Small intestine (tissue), 16 donors: ENCODE measurements at places on chromosomes 13 and 19. TPM values are rescaled to one million over a fixed set of nuclear protein-coding genes. Genes with fewer than 3 reads are reported as not detected.

GRCh38 chr19:7730286-7731217 lies 1.4 kb downstream of the CLEC4G start:
- H3K4me1 ChIP-seq, result no peaks in the 10 kb centered on the region
- no peak overlapping the region for H3K27ac ChIP-seq
- peaks cover 39% of the 10 kb centered on the region for H3K27me3 ChIP-seq

DNA sequence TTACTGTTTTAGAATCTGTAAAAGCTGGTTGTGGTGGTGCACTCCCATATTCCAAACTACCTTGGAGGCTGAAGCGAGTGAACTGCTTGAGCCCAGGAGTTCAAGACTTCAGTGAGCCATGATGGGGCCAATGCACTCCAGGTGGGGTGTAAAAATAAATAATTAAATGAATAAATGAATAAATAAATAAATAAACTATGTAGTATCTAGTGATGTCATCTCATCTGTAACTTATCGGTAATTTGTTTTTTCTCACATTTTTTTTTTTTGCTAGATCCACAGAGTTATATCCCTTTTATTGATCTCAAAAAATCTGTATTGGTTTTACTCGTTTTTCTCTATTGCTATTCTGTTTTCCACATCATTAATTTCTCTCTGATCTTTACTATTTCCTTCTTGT lies 5.0 kb downstream of the SCGB2B2 start:
- DNase-seq, result no peak
- H3K4me1 ChIP-seq, result no peaks in the 10 kb centered on the region
- H3K4me3 ChIP-seq, result no peak overlapping the region
- no peak overlapping the region for H3K27ac ChIP-seq

DNA sequence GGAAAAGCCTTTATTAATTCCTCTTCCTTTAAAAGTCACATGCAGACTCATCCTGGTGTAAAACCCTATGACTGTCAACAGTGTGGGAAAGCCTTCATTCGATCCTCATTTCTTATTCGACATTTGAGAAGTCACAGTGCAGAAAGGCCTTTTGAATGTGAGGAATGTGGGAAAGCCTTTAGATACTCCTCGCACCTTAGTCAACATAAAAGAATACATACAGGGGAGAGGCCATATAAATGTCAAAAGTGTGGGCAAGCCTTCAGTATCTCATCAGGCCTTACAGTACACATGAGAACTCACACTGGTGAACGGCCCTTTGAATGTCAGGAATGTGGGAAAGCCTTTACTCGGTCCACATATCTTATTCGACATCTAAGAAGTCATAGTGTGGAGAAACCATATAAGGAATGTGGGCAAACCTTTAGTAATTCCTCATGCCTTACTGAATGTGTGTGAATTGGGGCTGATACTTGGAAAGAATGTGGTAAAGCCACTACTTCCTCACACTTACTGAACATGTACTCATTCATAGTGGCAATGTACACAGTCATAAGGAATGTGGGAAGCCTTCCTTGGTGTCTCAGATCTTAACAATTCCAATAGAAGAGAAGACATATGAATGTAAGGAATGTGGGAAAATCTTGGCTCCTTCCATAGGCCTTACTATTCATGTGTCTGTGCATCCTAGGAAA lies 18.8 kb downstream of the ZNF559 start:
- no peaks in the 10 kb centered on the region for H3K4me1 ChIP-seq
- H3K27me3 ChIP-seq, result no peaks in the 10 kb centered on the region
- DNase-seq, result peak; percentile 12
- H3K36me3 ChIP-seq, result peaks cover 8% of the 10 kb centered on the region
- no peak overlapping the region for H3K4me3 ChIP-seq
- H3K27ac ChIP-seq, result no peak overlapping the region

- H3K27ac ChIP-seq, result no peak overlapping the region
- no peaks in the 10 kb centered on the region for H3K4me1 ChIP-seq
- DNase-seq, result no peak
These were observed 88.6 kb downstream of the UBL3 start for GRCh38 chr13:29761815-29762214.

DNA sequence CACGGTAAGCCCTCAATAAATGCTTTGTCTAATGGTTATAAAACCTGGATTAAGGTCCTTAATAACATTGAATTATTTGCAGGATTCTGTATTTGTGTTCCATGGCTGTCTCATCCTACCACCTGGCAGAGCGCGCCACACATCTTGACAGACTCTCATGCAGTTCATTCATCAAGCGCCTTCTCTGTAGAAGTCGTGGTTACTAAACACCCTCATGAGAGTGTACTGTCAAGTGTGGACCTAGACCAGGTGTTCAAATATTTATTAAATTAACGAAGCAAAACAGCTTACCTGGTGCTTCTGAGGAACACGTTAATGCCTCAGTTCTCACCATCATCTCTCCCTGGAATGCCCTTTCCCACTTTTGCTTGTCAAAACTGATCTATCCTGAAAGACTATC lies 13.1 kb upstream of the FBXL3 start:
- H3K27me3 ChIP-seq, result no peaks in the 10 kb centered on the region
- DNase-seq, result no peak
- H3K4me3 ChIP-seq, result no peak overlapping the region
- no peak overlapping the region for H3K27ac ChIP-seq
- H3K4me1 ChIP-seq, result no peaks in the 10 kb centered on the region

GRCh38 chr19:35908973-35909683 lies 1.0 kb upstream of the TYROBP start:
- H3K27me3 ChIP-seq, result no peaks in the 10 kb centered on the region
- no peak overlapping the region for H3K4me3 ChIP-seq

- no peak for DNase-seq
- H3K27me3 ChIP-seq, result no peaks in the 10 kb centered on the region
- H3K4me3 ChIP-seq, result no peak overlapping the region
These were observed 5.3 kb downstream of the SIX5 start for GRCh38 chr19:45763691-45764294.

DNA sequence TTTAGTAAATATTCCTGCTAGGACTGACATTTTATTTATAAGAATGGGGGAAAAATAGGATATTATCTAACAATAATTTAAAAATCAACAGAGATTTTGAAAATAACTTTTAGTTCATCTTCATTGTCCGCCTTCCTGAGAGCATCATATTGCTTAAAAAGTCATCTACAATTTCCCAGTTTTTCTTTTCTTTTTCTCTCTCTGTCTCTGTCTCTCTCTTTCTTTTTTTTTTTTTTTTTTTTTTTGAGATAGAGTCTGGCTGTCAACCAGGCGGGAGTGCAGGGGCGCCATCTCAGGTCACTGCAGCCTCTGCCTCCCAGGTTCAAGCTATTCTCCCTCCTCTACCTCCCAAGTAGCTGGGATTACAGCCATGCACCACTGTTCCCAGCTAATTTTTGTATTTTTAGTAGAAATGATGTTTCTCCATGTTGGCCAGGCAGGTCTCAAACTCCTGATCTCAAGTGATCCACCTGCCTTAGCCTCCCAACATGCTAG lies 276.3 kb downstream of the DACH1 start:
- H3K4me3 ChIP-seq, result no peak overlapping the region
- DNase-seq, result no peak
- no peaks in the 10 kb centered on the region for H3K4me1 ChIP-seq
- no peak overlapping the region for H3K27ac ChIP-seq

DNA sequence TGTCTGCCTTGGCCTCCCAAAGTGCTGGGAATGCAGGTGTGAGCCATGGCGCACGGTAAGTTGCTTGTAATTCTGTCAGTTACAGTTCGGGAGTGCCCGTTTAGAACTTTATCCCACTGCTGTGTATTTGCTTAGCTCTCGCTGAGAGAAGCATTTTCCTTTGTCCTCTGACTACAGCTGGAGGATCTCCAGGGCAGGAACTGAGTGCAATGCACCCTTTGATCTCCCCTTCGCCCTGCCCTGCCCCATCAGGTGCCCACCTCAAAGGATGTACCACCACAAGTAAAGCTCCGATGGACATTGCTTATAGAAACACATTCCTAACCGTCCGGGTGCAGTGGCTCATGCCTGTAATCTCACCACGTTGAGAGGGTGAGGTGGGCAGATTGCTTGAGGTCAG lies 6.5 kb downstream of the BRME1 start:
- DNase-seq, result peak; percentile 59
- H3K27me3 ChIP-seq, result no peaks in the 10 kb centered on the region
- no peak overlapping the region for H3K27ac ChIP-seq
- H3K4me3 ChIP-seq, result no peak overlapping the region

- H3K27me3 ChIP-seq, result no peaks in the 10 kb centered on the region
- no peaks in the 10 kb centered on the region for H3K36me3 ChIP-seq
- H3K4me1 ChIP-seq, result no peaks in the 10 kb centered on the region
- no peak overlapping the region for H3K27ac ChIP-seq
- DNase-seq, result no peak
These were observed 26.1 kb downstream of the IPO5 start for GRCh38 chr13:97979556-97979955.

- peaks cover 4% of the 10 kb centered on the region for H3K36me3 ChIP-seq
- peak overlapping the region; percentile 89 for H3K4me3 ChIP-seq
- H3K27ac ChIP-seq, result peak overlapping the region; percentile 5
- H3K27me3 ChIP-seq, result no peaks in the 10 kb centered on the region
- H3K4me1 ChIP-seq, result peaks cover 22% of the 10 kb centered on the region
These were observed 1.1 kb downstream of the GYS1 start for GRCh38 chr19:48991873-48992580.

- no peak overlapping the region for H3K27ac ChIP-seq
- H3K4me1 ChIP-seq, result no peaks in the 10 kb centered on the region
- H3K27me3 ChIP-seq, result no peaks in the 10 kb centered on the region
- no peak for DNase-seq
- H3K4me3 ChIP-seq, result no peak overlapping the region
These were observed 543.7 kb downstream of the DACH1 start for GRCh38 chr13:71323266-71323665.

DNA sequence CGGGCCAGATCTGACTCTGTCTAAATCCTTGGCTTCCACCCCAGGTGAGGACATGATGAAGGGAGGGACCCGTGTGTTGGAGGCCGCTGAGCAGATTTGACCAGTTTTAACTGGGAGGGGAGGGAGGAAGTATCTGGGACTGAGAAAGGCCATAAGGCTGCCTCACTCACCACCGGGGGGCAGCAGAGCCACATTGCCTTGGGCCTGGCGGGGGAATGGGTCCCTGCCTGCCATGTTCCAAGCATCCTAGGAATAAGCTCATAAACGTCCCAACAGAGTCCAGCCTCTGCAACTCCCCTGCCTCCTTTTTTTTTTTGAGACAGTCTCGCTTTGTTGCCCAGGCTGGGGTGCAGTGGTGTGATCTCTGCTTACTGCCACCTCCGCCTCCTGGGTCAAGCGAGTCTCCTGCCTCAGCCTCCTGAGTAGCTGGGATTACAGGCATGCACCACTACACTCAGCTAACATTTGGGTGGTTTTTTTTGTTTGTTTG lies 15.5 kb downstream of the MAST3 start:
- no peak overlapping the region for H3K4me3 ChIP-seq
- no peaks in the 10 kb centered on the region for H3K27me3 ChIP-seq
- H3K27ac ChIP-seq, result peak overlapping the region; percentile 9
- H3K4me1 ChIP-seq, result no peaks in the 10 kb centered on the region
- DNase-seq, result peak; percentile 87
- H3K36me3 ChIP-seq, result no peaks in the 10 kb centered on the region

DNA sequence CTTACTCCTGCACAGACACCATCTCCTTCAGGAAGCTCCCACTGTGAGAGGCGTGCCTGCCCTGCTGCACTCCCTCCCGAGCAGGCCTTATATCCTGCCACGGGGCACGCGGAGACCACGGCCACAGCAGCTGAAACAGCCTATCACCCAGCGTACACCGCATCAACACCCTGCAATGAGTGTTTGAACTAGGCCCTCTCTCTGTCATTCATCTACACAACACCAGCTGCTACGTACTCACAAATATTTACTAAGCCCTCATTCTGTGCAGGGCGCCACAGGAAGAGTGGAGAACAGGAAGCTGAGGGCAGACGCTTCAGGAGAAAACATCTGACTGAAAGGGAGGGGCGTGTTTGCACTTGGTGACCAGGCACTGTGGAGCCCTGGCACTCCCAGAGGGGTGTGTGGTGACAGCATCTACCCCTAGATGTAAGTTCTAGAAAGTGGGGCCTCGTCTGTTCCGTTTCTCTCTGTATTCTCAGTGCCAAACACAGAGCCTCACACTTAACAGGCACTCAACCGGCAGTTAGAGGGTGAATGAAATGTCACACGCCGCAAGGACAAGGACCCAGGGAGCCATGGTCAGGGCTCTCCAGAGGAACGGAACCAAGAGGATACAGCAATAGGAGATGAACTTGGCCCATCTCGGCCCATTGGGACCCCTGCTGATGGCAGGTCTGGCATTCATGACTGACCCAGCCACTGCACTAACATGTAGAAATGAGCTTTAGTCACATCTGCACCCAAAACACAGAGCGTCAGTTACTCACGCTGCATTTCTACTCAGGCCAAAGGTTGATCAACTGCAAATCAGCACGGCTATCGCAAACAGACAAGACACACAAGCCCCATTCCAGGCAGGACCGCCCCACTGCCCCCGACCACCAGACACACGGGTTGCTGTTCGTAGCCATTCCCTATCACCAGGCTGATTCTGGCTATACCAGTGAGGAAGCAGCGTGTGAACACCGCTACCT lies 15.7 kb downstream of the RANBP3 start:
- no peaks in the 10 kb centered on the region for H3K27me3 ChIP-seq
- H3K4me3 ChIP-seq, result no peak overlapping the region
- DNase-seq, result peak; percentile 86
- peak overlapping the region; percentile 92 for H3K27ac ChIP-seq
- no peaks in the 10 kb centered on the region for H3K36me3 ChIP-seq
- peaks cover 56% of the 10 kb centered on the region for H3K4me1 ChIP-seq

DNA sequence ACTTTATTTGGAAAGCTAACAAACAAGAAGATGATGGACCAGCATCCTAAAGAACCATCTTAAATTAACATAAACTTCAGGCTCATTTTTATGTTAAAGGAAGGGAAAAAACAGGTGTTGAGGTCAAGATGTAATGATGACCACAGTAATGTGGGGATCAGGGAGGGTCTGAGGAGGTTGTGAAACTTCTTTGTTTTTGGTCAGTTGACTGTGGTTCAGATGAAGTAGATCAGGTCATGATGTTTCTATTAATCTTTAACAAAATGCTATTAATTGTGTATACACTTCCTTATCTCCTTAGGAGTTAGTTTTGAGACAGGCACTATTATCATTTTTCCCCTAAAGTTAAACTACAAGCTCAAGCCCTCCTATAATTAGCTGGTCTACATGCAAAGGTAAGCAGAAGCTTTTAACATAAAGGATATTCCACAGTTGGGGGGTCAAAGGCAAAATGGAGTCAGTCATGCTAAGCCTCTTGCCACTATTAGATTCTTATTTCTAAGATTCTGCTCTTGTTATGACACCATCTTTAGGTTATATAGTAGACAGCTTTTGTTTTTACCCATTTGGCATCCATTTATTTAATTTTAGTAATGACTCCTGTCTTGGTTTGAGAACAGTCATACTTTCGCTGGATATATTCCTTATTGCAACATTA lies 800.1 kb upstream of the PCDH9 start:
- no peaks in the 10 kb centered on the region for H3K36me3 ChIP-seq
- H3K4me3 ChIP-seq, result no peak overlapping the region
- H3K27ac ChIP-seq, result no peak overlapping the region
- no peaks in the 10 kb centered on the region for H3K27me3 ChIP-seq
- no peak for DNase-seq

The SYNE4 gene
- 16.0 TPM for polyA plus RNA-seq

The CDX2 gene
- 92.5 TPM for polyA plus RNA-seq

The PSG6 gene
- not detected for polyA plus RNA-seq

The RNF17 gene
- not detected for polyA plus RNA-seq

The PROSER1 gene
- 7.6 TPM for polyA plus RNA-seq

The C19orf53 gene
- polyA plus RNA-seq, result 126 TPM

The DDX39A gene
- 110 TPM for polyA plus RNA-seq

The PCDH9 gene
- polyA plus RNA-seq, result 0.27 TPM

The LAIR1 gene
- polyA plus RNA-seq, result 2.2 TPM

The LILRB3 gene
- 3.6 TPM for polyA plus RNA-seq

The POU4F1 gene
- not detected for polyA plus RNA-seq
